Fibroblast of upper back skin (primary cell): ENCODE measurements at places on chromosomes 1 and 21.

DNA sequence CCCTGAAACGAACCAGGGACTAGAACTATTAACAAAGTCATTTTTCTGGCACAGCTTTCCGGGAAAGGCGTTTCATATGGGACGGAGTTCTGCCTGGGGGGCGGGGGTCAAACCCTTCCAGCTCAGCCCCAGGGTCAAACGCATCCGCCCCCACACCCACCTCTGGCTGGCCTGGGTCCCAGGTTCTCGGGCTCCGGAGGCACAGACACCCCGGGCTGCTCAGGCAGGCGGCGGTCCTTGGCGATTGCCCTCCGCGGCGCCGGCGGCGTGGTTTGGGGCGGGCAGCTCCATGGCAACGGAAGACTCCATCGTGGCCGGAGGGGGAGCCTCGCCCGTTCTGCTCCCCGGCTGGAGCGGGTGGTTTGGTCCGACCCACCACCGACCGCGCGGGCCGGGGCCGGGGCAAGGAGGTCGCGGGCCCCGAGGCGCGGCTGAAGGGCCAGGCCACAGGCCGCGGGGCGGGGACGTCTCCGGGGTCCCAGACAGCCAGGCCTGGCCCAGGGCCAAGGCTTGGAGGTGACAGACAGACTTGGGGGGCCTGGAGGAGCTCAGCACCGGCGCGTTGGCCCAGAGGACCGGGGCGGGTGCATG, at the start of gene CFAP74:
TSS of gene CFAP74 (minus strand) at position 246 of the 591 bp plus-strand sequence. CDS start 12,830 bp downstream, outside the sequence.
- peak; percentile 12 for DNase-seq

DNA sequence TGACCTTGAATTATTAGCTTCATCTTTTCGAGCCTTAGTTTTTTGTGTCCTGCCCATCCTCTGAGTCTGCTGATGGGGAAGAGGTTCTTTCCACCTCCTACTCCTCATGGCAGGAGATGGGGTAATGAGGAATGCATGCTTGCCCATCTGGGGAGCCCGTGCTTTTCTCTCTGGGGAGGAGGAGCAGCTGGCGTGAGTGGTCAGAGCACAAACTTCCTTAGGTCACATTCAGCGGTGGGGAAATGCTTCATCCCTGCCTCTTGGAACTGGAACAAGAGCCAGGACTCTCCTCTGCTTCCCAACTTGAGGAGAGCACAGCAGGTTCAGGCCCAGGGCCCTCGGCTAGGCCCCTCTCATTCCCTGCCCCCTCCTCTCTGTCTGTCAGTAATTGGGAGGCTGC, 155.0 kb downstream of the PCNX2 start:
- no peak for DNase-seq

- DNase-seq: no peak
Observed at GRCh38 chr1:218080863-218081262, 204.2 kb upstream of the RRP15 start.

DNA sequence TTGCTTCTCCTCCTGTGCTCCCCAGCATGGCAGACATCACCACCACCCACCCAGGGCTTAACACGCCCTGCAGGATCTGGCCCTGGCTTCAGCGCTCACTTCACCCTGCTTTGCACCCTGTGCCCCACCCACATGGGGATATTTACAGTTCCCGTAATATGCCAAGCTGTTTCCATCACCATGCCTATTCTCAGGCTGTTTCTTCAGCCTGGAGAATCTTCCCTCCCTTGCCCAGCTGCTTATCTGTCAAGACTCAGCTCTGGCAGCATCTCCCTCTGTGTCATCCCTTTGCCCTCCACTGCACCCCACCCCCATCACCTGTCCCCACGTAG, 3.6 kb upstream of the AHCYL1 start:
- no peak for DNase-seq

DNA sequence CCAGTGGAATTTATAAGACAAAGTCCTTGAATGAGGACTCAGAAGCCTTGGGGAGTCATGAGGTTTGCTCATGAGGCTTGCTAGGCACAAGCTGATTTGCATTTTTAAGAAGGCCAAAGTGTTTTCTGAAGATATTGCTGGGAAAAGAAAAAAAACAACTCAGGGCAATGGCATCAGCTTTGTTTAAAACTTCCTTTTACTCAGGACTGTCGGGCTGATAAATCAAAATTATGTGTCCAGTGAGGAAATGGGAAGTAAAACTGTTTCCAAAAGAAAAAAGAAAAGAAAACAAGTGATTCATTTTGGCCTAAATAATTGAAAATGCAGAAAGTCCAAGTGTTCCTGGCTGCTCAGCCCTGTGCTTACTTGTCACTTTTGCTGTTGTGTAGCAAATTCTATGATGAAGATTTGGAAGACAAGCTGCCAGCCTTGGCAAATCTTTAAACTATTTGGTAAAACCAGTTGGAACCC, 282.4 kb downstream of the HLX start:
- DNase-seq: peak; percentile 21
